ENCODE measurements at places on chromosomes 3 and 15. TPM values are rescaled to one million over a fixed set of nuclear protein-coding genes. Genes with fewer than 3 reads are reported as not detected.

GRCh38 chr3:72308641-72309040, 523.7 kb upstream of the PROK2 start:
- DNase-seq: no peak

CRABP1 gene
- total RNA-seq: 10.5 TPM

TNFSF10 gene
- 4.7 TPM for total RNA-seq

DNA sequence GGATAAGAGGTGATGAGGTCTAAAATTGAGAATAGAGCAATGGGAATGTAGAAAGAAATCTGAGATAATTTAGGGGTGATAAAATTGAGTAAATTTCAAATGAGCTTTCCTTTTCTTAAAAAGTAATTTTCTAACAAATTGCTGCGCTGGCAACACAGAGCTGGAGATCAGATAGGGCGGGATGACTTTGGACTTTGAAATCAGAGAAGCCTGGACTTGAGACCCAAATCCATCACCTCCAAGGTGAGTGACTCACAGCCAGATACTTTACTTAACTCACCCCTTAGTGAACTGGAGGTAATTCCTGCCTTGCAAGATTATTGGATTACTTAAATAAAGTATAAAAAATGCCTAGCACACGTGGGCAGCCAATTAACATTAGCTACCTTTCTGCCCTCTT, 80.8 kb downstream of the P2RY1 start:
- no peak for DNase-seq

GRCh38 chr3:116198087-116198486, 247.2 kb downstream of the LSAMP start:
- no peak for DNase-seq

C3orf49 gene
- not detected for total RNA-seq

GRCh38 chr3:59771768-59772181, 722.0 kb upstream of the CFAP20DC start:
- DNase-seq: no peak

DNA sequence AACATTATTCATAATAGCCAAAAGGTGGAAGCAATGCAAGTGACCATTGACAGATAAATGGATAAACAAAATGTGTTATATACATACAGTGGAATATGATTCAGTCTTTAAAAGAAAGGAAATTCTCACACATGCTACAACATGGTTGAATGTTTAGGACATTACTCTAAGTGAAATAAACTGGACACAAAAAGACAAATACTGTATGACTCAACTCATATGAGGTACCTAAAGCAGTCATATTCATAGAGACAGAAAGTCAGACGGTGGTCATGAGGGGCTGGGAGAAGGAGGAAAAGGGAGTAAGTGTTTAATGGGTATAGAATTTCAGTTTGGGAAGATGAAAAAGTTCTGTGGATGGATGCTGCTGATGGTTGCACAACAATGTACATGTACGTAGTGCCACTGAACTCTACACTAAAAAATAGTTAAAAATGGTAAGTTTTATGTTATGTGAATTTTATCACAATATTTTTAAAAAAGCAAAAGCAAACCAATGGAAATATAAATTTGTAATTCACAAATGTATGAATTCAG, 5.3 kb downstream of the TXNRD3 start:
- no peak for DNase-seq

GRCh38 chr3:126923423-126923822, 59.5 kb upstream of the PLXNA1 start:
- DNase-seq: no peak

KNG1 gene
- total RNA-seq: not detected

DNA sequence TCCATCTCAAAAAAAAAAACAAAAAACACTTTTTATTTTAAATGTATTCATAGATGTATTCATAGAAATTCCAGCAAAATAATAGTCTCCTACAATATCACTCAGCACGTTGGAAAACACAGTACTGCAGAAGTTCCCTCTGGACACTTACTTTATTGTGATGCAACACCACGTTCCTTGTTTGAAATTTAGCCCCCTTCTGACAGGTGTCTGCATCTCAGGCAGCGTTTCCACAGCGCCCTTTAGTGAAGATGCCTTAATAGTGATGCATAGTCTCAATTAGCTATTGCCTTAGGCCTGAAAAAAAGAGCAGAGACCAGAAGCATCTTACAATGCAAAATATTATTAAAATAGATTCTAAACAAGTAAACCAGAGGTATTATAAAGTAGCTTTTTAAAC, 20.3 kb downstream of the IL12A start:
- DNase-seq: no peak

DNA sequence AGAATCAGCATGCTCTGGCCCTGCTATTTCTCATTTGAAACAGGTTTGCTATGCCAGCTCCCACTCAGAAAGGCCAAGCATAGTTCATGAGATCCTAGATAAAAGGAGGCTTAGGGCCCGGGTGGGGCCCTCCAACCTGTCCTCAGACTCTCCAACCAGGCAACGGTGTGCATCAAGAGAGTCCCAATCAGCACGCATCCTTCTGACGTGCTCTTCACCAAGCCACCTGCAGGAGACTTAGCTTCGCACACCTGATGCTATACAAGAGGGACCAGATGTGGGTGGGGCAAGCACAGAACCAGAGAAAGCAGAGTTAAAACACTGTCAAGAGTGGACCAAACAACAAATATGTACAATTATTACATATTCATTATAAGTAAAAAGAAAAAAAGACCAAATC, 17.3 kb downstream of the STIMATE start:
- DNase-seq: no peak

C3orf20 gene
- total RNA-seq: 0.16 TPM

GRCh38 chr15:41219381-41219780, 11.2 kb downstream of the EXD1 start:
- DNase-seq: no peak

ASB7 gene
- 21.5 TPM for total RNA-seq

DNA sequence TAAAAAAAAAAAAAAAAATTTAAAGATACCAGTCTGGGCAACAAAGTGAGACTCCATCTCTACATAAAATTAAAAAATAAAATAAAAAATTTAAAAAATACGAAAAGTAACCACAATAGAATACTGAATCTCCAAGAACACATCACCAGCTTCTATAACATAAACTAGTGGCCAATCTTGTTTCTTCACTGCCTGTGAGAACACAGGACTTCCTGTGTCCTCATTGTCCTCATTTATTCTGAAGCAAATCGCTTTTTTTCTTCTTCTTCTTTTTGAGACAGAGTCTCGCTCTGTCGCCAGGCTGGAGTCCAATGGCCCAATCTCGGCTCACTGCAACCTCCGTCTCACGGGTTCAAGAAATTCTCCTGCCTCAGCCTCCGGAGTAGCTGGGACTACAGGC, 28.6 kb upstream of the RAB7A start:
- no peak for DNase-seq

CCK gene
- 14.7 TPM for total RNA-seq

DNA sequence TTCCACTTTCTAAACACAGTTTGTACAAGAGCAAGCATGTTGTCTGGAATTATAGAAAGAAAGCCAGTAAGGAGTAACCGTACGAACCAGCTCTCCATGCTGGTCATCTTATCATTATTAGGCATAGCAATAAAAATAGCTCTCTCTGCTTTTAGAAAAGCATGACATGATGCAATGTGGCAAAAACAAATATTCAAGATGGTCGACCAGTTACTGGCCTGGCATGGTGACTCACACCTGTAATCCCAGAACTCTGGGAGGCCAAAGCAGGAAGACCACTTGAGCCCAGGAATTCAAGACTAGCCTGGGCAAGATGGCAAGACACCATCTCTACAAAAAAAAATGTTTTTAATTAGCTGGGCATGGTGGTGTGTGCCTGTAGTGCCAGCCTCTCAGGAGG, 2.6 kb upstream of the MAP4 start:
- no peak for DNase-seq

- no peak for DNase-seq
Measured at GRCh38 chr3:39757307-39757706, 52.1 kb upstream of the MYRIP start.

GRCh38 chr3:12744326-12744725, 14.7 kb downstream of the TMEM40 start:
- DNase-seq: no peak

DNA sequence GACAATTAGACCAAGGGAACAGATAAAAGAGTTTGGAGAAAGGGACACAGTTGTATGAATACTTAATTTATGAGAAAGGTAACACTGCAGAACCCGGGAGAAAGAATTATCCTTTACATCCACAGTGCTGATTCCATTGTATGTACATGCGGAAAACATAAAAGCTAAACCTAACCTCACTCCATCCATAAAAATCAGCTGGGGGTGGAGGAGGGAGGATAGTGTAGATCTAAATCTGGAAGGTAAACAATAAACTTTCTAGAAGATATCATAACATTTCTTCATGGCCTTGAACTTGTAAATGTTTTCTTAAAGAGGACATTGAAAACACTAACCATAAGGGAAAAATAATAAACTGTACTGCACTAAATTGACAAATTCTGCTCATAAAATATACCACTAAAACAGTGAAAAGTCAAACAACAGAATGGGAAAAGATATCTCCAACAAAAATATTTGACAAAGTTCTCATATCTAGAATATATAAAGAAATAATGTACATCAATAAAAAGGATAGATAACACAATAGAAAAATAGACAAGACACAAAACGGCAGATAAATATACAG, 220.5 kb downstream of the DPH6 start:
- DNase-seq: no peak

CHRNA5 gene
- total RNA-seq: 4.8 TPM

All from occipital lobe (tissue), 3 donors.